ENCODE measurements at places on chromosomes 12 and 14.
A peak's percentile ranks its signal among the peaks of the same experiment; 100 is the strongest.

DNA sequence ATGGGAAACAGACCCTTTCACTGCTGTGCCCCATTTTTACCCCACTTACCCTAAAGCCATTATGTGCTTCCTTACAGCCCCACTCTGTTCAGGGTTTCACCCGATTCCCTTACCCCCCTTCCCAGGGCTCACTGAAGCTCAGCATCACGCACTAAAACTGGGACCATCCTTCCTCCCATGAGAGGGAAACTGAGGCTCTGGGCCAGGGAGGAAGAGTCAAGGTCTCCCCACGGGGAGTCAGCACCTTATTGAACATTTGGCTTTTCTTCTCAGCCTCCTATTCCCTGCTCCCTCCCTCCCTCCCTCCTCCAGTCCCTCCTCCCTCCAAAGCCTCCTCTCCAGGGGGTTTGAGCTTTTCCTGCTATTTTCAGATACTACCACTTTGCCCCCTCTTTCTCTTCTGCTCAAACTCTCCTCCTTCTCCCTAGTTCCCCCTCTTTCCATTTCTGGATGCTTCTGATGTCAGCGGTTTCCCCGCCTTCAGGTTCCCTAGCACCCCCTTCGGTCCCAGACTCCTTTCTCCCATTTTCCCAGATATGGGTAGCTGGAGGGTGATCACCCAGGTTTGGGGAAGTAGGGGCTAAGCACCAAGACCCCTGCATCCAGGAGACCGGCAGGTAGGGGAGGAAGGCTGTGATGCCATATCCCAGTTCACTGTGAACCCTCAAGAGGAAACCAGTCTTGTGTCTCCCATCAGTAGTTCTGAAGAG, 960 bp downstream of the GPR162 start:
- no peak for DNase-seq

DNA sequence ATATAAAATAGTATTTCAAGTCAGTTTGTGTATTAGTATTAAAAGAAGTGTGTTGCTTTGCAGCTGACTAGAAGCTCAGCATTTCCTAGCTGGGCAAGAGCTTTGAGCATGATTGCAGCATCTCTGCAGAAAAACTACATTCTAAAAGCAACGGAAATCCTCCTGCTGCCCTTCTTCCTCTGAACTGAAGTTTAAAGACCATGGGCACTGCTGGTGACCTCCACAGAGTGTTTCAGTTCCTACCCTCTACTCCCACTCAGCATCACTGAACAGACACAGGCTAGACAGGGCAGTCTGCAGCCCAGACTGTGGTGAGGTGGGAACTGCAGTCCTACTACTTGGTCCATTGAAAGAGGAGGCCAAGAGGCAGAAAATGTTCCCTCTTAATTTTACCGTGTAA, 59.0 kb downstream of the FAR2 start:
- DNase-seq, result no peak

DNA sequence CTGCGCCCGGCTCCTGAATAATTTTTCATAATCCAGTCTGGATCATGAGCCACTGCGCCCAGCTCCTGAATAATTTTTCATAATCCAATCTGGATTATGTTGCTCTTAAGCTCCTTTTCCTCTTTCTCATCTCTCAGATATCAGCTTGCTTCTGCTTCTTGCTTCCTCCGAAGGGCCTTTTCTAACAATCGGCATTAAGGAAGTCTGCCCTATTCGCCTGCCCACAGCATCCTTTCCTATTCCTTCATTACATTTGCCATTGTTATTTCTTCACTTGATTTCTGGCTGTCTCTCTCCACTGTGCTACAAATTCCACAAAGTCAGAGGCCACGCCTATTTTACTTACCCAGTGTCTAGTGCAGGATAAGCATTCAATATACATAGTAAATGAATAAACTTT, 83.5 kb downstream of the TTC7B start:
- no peak for DNase-seq

DNA sequence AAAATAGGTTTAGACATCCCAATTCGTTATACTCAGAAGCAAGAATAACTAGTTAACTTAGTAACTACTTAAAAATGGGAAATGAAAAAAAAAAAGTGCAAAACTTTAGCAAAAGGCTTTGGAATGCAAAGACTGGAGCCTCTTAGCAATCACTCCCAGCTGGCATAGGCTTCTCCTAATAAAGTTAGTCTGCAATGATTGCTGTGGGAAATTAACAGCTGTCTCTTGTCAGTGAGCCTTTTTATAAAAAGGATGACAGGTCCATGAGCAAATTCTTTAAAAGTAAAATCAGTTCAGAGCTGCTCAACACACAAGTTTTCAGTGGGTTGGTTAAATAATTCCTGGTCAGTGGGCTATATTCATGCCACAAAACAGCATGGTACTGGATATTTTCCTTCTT, 7.4 kb upstream of the SYCP3 start:
- no peak for DNase-seq

DNA sequence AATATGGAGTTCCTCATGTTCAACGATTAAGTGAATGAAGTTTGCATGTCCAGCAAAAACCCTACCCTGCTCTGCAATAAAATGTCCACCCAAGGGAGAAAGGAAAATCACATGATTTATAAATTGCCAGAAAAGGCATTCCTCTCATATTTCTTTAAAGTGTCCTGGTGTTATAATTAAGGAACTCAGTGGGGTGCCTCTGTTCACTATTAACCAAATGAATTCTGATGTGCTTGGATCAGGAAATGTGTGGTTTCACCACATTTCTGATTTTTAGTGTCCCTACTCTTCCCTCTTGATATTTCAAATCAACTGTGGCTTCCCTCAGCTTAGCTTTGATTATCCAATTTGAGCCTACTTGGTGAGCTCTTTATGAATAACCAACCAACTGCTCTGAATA, 208.1 kb downstream of the PHLDA1 start:
- no peak for DNase-seq

DNA sequence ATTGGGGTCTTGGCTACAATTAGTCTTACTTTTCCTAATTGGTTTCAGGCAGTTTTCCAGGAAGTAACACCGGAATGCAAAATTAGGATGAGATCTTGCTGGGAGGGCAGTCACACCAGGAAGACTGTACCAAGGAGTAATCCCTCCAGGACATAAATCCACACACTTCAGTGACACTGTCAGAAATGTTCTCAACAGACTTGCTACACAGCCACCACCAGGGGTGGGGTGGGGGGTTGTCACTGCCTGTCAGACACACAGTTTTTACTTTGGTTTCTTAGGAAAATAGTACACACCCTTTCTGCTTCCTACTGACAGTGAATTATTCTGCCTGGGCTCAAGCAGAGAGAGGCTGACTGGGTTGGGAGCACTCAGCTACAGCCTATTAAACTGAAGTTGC, 102.9 kb upstream of the CCDC196 start:
- DNase-seq, result no peak

DNA sequence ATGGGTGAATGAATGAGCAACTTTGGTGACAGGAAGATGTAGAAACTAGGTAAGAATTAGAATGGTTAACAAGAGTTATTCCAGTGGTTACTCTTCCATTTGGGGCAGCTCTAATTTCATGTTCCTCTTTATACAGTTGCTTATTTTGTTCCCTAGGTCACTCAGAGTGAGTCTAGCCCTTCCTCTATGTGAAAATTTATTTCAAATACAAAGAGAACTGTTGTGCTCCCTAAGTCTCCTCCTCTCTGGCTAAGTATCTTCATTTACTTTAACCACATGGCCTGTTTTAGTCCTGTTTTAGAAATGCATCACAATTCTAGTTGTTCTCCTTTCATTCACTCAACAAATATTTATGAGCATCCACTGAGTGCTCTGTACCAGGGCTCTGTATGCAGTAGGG, 51.1 kb upstream of the HIF1A start:
- no peak for DNase-seq

DNA sequence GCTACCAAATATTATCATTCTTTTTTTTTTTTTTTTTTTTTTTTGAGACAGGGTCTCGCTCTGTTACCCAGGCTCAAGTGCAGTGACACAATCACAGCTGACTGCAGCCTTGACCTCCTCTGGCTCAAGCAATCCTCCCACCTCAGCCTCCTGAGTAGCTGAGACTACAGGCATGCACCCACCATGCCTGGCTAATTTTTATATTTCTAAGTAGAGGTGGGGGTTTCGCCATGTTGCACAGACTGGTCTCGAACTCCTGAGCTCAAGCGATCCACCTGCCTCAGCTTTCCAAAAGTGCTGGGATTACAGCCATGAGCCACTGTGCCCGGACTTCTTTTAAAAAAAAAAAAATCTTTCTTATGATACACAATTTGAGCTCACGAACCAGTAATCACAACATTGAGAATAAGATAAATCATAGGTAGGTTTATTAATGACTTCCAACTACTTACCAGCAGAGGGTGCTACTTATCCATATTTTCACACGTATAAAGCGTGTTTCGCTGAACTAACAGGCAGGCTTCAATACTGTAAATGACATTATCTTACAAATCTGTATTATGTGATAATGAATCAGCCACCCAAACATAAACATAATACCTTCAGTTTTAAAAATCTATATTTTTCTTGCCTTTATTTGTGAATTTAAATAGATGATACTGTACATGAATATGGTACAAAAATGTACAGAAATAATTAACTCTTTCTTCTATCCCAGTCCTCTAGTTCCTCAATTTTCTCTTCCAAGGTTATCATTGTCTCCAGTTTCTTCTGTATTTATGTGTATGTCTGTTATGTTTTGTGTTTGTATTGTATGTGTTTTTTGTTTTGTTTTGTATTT, 42.5 kb upstream of the BCAT1 start:
- peak; percentile 69 for DNase-seq

- DNase-seq, result no peak
Measured at GRCh38 chr14:46378248-46378647, 273.3 kb downstream of the RPL10L start.

GRCh38 chr14:59997449-59997848, 77.5 kb downstream of the LRRC9 start:
- no peak for DNase-seq

- no peak for DNase-seq
Measured at GRCh38 chr12:23611320-23611719, 338.1 kb downstream of the SOX5 start.

GRCh38 chr12:21248679-21249078, 86.0 kb downstream of the SLCO1A2 start:
- peak; percentile 45 for DNase-seq
